ENCODE measurements at places on chromosomes 7 and 10. TPM values are rescaled to one million over a fixed set of nuclear protein-coding genes. Genes with fewer than 3 reads are reported as not detected.

GRCh38 chr7:14582010-14582409 is 320.5 kb downstream of the DGKB start:
- H3K4me3 ChIP-seq: no peak overlapping the region
- no peaks in the 10 kb centered on the region for H3K36me3 ChIP-seq
- no peaks in the 10 kb centered on the region for H3K4me1 ChIP-seq
- no peak for DNase-seq

GRCh38 chr7:159140170-159140910 is 4.3 kb downstream of the VIPR2 start:
- no peak overlapping the region for H3K27ac ChIP-seq
- no peaks in the 10 kb centered on the region for H3K36me3 ChIP-seq
- peaks cover 18% of the 10 kb centered on the region for H3K27me3 ChIP-seq
- no peak for DNase-seq

DNA sequence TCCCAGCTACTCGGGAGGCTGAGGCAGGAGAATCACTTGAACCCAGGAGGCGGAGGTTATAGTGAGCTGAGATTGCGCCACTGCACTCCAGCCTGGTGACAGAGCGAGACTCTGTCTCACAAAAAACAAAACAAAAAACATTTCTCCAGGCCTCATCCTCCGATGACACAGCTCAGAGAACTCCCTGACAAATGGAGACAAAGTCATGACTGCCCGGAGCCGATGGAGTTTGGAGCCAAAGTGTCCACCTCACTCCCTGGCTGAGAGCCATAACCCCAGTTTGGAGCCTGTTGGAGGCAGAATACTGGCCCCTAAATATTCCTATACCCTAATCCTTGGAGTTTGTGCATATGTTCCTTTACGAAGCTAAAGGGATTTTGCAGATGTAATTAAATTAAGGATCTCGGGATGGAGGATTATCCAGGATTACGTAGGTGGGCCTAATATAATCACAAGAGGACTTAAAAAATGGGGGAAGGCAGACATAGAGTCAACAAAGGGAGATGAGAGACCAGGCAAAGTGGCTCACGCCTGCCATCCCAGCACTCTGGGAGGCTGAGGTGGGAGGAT is 22.7 kb downstream of the SSC4D start:
- no peak overlapping the region for H3K27ac ChIP-seq
- no peaks in the 10 kb centered on the region for H3K36me3 ChIP-seq
- no peak for DNase-seq
- H3K27me3 ChIP-seq: no peaks in the 10 kb centered on the region
- peaks cover 6% of the 10 kb centered on the region for H3K4me1 ChIP-seq

DNA sequence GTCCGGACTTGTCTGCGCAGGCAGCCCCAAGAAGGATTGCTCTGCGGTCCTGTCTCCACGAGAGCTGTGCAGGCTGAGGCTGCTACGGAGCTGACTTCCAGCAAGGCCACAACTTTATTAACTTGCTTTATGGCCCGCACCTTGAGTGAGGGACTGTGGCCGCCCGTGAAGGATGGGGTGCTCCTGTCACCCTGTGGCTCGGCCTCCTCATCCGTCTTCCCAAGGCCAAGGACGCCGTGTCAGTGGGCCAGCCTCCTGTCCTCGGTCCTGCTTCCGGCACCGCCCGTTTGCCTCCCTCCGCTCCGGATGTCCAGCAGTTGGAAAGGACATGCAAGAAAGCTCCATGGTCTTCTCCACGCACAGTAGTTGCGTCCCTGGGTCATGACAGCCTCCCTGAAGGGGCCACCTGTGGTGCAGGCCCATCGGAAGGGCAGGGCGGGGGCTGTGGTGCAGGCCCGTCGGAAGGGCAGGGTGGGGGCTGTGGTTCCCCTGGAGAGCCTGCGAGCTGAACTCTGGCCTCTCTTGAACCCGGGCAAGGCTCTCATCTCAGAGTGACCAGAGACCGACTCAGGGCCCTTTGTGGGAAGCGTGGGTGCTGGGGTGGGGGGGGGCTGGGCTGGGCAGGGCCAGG is 87.1 kb downstream of the NKX6-2 start:
- H3K4me1 ChIP-seq: peaks cover 20% of the 10 kb centered on the region
- no peaks in the 10 kb centered on the region for H3K36me3 ChIP-seq
- DNase-seq: peak; percentile 57
- peak overlapping the region; percentile 72 for H3K27ac ChIP-seq

DNA sequence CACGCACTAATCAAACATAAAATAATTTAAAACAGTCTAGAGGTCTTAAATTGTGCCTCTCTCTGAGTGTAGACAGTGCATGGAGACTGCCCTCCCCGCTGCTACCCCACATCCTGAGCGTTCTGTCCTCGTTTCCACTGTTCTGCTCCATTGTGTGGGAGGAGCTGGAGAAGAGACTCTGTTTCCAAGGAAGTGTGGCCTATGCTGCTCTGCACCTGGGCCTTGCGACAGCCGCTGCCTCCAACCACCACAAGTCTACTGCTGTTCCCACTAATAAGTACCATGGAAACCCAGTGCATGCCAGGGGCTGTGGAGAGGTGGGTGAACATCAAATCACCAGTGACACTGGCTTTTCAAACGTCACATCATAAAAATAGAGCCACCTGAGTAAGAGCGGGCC is 19.6 kb downstream of the NRG3 start:
- H3K4me3 ChIP-seq: no peak overlapping the region
- no peak overlapping the region for H3K27ac ChIP-seq
- H3K36me3 ChIP-seq: no peaks in the 10 kb centered on the region
- no peaks in the 10 kb centered on the region for H3K4me1 ChIP-seq
- no peaks in the 10 kb centered on the region for H3K27me3 ChIP-seq

GRCh38 chr10:30581779-30582380 is 47.7 kb downstream of the LYZL2 start:
- no peak overlapping the region for H3K27ac ChIP-seq
- H3K27me3 ChIP-seq: no peaks in the 10 kb centered on the region
- DNase-seq: no peak
- no peaks in the 10 kb centered on the region for H3K36me3 ChIP-seq
- H3K4me3 ChIP-seq: no peak overlapping the region
- H3K4me1 ChIP-seq: peaks cover 7% of the 10 kb centered on the region

The NUB1 gene
- total RNA-seq: 68.1 TPM

All from sigmoid colon (tissue), 7 donors.